ENCODE measurements at places on chromosomes 3 and 15.

DNA sequence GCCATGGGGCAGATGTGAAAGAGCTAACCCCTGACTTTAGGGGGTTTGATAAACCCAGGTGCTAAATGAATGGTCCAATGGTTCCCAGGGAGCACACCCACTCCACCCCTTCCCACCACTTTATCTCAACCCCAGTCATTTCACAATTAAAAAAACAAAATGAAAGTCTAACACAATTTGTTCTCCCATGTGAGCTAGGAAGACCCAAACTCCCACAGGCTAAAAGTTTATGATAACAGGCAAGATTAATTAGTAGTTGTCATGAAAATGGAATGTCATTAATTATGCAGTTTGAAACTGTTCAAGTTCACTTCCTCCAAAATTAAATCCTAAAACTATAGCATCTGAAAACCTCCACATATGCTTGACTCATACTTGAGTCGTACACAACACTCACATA, 63.3 kb upstream of the TPM1 start:
- DNase-seq, result no peak

- DNase-seq, result no peak
Observed at GRCh38 chr3:74393426-74393825, 221.0 kb downstream of the CNTN3 start.

DNA sequence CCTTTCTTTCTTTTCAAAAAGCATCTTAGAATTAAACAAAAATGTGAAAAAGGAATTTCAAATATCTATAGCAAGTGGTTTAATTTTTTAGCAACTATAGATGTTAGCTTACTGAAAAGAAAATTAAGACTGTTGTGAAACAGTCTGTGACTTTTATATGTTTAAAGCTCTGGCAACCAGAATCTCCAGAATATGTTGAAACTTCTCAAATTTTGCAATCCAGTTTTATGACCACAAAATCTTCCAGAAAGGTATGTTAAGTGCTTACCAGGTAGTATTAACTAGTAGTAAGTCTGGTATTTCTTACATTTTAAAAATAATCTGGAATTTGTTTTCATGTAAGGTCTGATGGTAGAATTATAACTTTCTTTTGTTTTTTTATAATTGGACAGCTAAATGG, 235.0 kb downstream of the SLC9A9 start:
- no peak for DNase-seq

- no peak for DNase-seq
Observed at GRCh38 chr15:59131456-59131855, 26.5 kb downstream of the CCNB2 start.

All from GM12878 (cell line).